ENCODE measurements at places on chromosomes 1 and 21.
A peak's percentile ranks its signal among the peaks of the same experiment; 100 is the strongest.

DNA sequence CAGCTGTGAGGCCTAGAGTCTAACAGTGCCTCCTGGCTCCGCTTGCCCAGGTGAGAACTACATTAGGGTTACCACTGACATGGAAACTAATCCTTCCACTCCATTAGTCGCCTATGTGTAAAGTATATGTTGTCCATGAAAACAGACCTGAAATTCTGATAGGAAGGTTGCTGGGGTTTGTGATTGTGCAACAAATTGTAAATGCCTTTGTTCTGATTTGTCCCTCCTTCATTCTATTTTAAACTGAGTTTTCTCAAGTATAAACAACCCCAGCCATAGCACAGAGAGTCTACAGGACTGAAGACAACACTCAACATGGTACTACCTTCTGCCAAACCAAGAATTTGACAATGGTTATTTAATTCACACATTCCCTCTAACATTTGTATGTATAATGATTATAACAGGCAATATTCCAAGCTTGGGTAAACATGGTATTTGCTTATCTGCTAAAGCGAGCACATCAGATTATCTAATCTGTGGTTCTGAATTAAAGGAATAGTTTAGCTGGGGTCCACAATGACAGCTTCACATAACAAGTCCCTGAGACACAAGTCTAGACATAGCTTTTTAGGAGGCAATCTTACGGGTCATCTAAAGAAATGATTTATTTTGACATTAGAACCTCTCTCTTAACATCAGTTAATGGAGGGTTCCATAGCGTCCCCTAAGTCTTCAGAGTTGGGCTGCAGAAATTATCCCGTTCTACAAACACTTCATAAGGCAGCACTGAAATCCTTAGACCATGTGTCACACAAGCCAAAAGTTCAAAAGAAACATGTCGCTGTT is 633.0 kb downstream of the SMYD3 start:
- peak; percentile 29 for DNase-seq

- DNase-seq: no peak
Measured at GRCh38 chr1:227994632-227995300, 12.0 kb upstream of the WNT3A start.

GRCh38 chr1:236795757-236796667 is 920 bp downstream of the MTR start:
- peak; percentile 83 for DNase-seq

DNA sequence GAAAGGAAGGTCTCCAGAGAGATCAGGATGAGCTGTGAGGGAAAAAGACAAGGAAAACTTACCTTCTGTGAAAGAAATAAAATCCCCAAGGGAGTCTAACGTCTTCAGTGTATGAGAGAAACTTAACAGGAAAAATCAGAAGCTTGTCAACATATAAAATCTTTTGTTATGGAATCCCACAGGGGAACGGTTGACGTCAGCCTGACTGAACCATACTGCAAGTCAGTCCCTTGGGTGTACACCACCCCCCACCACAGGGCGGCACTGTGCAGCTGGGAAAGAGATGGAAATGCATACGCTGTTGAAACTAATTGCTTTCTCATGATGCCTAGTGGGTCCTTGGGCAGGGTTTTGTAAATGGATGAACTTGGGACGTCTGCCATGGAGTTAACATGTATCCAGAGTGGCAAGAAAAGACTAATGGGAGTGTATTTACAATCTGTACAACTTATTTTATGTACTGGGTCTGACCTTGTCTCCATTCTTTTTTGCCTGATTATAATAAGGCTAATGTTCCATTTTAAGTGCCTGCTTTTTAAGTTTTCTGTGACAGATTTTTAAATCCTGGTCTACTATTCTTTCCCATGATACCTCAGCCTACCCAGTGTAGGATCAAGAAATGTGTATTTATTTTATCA is 22.7 kb downstream of the UTP25 start:
- peak; percentile 69 for DNase-seq

GRCh38 chr1:3352952-3353331 is 101.5 kb upstream of the ARHGEF16 start:
- DNase-seq: peak; percentile 30

DNA sequence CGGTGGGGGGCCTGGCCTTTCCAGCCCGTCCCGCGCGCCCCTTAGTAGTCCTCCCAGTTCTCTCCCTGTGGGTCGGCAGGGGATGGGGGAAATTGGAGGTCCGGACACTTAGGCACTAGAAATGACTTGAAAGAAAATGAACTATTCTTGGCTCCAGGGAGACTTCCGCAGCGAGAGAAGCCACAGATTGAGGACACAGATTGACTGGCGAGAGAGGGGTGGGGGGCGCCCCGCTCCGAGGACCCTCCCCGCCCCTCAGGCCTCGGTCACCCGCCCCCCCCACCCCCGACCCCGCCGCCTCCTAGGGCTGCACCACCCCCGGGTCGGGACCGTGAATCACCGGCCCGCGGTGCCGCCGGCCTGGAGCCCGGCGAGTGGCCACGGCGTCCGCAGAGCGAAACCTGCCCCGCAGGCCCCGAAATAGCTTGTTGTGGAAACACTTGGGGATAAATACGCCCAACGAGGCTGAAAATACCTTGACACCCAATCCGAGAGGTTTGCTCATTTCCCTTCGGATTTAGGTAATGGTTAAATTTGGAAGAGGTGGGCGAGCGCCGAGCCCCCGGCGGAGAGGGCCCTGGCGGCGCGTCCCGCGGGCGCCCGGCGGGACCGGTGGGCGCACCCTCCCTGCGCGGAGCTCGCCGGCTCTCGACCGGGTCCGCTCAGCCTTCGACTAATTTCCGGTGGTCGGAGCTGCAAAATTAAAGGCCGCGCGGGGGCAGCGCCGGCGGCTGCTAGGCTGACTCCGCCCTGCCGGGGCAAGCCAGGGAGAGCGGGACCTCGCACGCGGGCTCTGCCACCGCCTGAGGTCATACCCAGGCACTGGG is at the start of gene GFI1:
GFI1 (minus strand) TSS at position 675 of the 827 bp plus-strand sequence. CDS start 3,438 bp downstream, outside the sequence.
- peak; percentile 62 for DNase-seq

DNA sequence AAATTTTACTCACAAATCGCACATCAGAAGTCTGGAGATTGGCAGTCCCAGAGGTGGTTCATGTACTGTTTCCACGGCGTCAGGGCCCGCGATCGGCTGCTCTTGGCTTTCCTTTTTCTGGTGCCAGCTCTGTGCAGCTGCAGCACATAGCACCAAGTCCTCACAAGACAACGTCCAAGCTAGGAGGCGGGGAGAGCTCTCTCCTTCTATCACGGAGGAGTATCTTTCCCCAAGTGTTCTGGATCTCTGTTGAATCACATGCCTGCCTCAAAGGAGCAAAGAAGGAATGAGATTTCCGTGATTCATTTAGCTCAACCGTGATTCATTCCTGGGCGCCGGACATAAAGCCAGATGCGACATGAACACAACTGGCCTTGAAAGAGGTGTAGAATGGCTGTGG is 25.5 kb downstream of the MT1HL1 start:
- DNase-seq: peak; percentile 44

DNA sequence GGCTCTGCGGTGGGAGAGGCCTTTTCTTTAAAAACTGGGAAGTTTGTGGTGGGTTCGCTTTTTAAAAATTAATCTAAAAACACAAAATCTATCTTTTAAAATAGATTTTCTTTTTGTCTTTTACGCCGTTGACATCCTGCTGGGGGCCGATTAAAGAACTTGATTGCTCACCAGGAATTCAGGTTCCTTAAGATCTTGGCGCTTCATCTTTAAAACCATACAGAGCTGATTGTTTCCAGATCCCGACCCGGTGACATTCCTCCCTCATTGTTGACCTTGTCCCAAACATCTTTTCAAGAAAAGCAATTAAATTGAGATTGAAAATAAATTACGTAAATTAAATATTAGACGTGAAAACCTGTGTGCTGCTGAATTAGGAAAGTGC is 546 bp upstream of the ZNF697 start:
- DNase-seq: no peak

GRCh38 chr1:2530513-2531361 is 674 bp upstream of the HES5 start:
- DNase-seq: peak; percentile 41

- DNase-seq: no peak
Measured at GRCh38 chr1:218348628-218349071, 3.5 kb downstream of the TGFB2 start.
